ENCODE measurements at places on chromosomes 7 and 10.

DNA sequence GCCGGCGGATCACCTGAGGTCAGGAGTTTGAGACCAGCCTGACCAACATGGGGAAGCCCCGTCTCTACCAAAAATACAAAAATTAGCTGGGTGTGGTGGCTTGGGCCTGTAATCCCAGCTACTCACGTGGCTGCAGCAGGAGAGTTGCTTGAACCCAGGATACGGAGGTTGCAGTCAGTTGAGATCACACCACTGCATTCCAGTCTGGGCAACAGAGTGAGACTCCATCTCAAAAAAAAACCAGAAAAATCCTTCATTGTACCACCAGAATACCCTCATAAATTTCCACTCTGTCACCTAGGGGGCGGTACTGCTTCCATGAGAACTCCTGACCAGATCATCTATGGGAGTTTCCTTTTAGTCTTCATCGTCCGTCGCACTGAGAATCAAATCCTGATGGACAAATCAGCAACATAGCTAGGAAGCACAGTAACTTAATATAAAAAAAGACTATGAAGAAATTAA lies 225.8 kb upstream of the KLF14 start:
- DNase-seq = peak; percentile 53

GRCh38 chr10:44206127-44206818 lies 178.6 kb downstream of the CXCL12 start:
- DNase-seq = no peak

DNA sequence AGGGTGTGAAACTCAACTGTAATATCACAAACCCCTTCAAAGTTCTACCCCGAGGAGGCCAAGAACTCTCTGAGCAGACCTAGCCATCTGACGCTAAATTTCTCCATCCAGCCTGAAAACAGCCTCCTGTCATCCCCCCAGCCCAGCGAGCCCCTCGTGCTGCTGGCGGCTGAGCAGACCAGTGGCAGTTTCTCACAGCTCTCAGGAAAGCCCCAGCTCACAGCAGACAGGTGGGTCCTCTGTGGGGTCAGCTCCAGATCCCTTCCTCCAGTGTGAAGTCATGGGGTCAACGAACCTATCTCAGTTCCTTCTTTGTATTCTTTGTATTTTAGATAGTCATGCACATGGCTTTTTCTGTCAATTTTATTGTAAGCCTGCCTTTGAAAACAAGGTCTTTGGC lies 7.8 kb downstream of the GARIN1A start:
- no peak for DNase-seq

DNA sequence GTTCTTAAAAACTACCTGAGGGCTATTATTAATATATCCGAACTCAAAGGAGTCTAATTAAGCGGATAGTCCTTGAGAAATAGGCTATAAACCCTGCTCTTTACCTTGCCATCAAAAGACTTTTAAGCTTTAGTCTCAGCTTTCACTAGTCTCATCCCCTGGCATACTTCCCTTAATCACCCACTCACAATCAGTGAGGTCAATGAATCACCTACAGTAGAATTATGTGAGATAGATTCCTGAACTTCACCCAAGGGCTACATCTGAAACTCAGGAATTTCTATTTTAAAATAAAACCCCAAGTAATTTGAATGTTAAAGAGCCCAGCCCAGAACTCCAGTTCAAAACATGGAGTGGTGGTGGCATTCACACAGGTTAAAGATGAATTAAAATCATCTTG lies 108.7 kb downstream of the ETV1 start:
- DNase-seq = no peak

DNA sequence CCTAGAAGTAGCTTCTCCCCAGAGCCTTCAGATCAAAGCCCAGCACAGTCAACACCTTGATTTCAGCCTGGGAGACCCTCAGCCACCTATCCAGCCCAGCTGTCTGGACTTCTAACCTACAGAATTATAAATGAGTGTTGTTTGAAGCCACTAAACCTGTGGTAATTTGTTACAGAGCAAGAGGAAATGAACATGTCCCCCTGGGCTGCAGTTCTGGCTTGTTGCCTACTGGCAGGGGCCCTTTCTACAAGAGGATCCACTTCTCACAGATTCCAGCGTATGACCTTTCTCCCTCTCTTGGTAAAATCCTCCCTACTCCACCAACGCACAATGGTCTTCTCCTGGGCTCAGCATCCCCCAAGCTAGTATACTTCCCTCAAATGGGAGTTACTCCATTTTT lies 46.4 kb upstream of the ECHDC3 start:
- DNase-seq = no peak

DNA sequence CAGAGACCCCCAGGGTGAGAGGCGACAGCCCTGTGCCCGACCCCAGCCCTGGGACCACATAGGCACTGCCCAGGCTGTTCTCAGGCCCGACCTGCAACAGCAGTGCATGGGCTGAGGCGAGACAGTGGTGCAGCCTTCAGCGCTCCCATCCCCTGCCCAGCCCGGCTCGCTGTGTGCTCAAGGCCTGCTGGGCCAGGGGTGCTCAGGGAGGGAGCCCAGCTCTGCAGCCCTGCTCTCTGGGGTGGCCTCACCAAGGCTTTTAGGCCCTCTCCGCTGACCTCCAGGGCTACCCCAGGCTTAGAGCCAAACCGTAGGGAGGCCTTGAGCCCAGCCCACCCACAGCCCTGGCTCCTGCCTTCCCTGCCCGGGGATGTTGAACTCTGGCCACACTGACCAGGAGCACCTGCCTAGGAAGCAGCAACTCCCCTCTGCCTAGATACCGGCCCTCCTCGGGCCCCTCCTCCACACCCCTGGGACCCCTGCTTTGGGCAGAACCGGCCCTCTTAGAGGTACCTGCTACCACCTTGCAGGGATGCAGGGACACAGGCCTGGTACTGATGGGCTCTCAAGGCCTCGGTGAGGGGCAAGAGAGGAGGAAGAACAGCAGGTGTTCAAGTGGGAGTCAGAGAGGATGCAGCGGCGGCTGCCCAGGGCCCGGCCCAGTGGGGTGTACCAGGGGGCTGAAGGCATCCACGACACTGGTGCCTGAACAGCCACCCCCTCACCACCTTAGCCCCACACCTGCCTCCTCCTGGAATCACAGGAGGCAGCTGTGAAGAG lies 231.5 kb downstream of the ELFN1 start:
- no peak for DNase-seq

DNA sequence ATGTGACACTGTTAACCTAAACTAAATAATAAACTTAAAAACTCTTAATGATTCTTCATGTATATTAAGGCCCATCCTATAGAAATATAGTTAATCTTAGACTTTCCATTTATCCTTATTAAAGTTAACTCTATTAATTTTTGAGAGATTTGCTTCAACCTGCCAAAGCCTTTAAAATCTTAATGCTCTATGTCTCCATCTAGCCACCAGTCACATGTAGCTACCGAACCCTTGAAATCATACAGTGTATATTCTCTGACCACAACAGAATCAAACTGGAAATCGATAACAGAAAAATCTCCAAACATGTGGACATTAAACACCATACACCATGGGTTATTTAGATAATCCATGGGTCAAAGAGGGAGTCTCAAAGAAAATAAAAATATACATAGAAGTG lies 51.9 kb downstream of the ASZ1 start:
- no peak for DNase-seq

DNA sequence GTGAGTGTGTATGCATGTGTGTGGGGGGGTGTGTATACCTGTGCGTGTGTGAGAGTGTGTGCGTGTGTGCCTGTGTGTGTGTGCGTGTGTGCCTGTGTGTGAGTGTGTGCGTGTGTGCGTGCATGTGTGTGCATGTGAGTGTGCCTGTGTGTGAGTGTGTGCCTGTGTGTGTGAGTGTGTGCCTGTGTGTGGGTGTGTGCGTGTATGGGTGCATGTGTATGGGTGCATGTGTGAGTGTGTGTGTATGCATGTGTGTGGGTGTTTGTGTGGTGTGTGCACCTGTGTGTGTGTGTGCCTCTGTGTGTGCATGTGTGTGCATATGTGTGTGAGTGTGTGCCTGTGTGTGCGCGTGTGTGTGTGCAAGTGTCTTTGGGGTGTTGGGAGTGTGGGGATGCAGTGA lies 6.4 kb downstream of the ANTXRL start:
- no peak for DNase-seq

DNA sequence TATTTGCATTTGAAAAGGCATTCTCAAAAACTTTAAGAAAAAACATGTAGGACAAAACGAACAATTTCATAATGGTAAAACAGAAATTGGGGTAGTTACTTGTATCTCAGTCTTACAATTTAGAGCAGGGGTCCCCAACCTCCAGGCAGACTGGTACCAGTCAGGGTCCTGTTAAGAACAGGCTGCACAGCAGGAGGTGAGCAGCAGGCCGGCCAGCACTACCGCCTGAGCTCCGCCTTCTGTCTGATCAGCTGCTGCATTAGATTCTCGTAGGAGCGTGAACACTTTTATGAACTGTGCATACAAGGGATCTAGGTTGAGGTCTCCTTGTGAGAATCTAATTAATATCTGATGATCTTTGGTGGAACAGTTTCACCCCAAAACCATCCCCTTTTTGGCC lies 77.3 kb downstream of the SEMA3A start:
- no peak for DNase-seq

- DNase-seq = no peak
These were observed 97.3 kb downstream of the BTRC start for GRCh38 chr10:101451261-101451660.

DNA sequence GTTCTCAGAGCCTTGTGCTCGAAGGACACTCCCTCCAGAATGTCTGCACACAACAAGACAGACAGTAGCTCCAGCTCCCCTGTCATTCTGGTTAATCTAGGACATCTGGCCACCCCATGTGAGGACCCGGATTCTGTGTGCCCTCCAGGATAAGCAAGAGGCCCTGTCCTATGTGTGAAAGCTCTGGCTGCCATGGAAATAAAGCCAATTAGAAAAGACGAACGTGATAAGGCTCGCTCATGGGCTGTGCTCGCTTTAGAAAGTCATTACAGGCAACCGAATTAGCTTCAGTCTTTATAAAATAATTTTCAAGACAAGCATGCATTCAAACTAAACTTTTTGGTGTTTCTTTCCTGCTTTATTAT lies 263.4 kb downstream of the INHBA start:
- no peak for DNase-seq

- no peak for DNase-seq
These were observed 170.5 kb downstream of the CCDC7 start for GRCh38 chr10:32616438-32616837.

- DNase-seq = no peak
These were observed 86.3 kb upstream of the NPS start for GRCh38 chr10:127462643-127463295.

- no peak for DNase-seq
These were observed 43.2 kb downstream of the KAT6B start for GRCh38 chr10:74869635-74870034.

- no peak for DNase-seq
These were observed 106.1 kb downstream of the POU6F2 start for GRCh38 chr7:39083781-39084180.

- DNase-seq = no peak
These were observed 41.7 kb upstream of the RBM33 start for GRCh38 chr7:155602750-155603149.

DNA sequence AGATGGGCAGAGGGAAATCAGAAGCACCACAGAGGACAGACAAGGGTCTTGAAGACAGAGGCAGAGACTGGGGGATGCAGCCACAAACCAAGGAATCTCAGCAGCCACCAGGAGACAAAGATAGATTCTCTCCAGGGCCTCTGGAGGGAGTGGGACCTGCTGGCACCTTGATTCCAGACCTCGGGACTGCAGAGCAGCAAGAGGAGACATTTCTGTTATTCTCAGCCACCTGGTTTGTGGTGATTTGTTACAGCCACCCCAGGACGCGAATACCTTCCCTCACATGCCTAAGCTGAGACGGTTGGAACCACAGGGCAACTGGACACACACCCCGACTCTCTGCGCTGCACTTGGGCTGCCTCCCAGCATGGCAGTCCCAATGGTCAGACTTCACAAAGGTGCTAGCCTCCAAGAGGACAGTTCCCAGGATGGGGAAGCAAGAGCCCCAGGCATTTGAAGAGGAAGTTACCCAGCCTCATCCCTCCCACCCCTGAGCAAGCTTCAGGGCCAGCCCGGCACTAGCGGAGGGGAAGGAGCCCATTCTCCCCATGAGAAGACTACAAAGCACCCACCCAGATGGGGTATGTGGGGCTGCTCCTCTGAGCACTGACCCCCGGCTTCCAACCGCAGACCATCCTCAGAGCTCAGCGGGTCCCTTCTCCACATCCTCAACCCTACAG lies 104.6 kb upstream of the INSIG1 start:
- no peak for DNase-seq

DNA sequence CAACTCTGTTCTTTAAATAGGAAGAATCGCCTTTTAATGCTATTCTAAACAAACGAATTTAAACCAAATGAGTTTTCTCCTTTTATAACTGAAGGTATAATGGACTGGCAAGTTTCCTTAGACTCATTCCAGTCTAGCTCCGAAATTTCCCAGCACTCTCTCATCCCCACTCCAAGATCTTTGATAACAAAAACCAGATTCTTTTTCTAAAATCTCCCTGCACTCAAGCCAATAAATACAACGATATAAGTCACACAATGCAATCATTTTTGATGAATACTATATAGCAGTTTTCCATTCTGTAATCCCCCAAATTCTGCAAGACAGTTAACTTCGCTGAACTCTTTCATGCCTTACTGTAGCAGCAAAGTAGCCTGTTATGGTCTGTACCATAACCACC lies 1.9 kb downstream of the OGA start:
- no peak for DNase-seq

GRCh38 chr10:125691160-125691981 lies 8.4 kb upstream of the TEX36 start:
- DNase-seq = no peak

DNA sequence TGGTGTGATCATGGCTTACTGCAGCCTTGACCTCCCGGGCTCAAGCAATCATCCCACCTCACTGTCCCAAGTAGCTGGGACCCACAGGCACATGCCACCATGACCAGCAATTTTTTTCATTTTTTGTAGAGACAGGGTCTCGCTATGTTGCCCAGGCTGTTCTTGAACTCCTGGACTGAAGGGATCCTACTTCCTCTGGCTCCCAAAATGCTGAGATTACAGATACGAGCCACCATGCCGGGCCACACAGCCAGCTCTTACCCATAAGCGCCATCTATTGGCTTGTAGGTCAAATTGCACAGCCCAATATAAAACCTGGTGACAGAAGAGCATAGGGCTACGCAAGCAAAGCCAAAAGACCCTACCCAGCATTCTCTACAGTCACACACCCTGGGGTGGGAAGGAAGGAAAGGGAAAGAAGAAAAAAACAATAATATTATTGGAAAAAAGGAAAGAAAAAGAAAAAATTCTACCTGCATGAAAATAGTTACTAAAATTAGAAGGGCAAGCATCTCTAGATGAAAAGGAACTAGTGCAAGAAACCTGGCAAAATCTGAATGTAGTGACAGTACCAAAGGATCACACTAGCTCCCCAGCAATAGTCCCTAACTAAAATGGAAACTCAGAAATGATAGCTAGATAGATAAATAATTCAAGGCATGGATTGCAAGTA lies 29.4 kb upstream of the AMPH start:
- peak; percentile 33 for DNase-seq

- DNase-seq = no peak
These were observed 50.5 kb upstream of the COBL start for GRCh38 chr7:51366930-51367613.

- no peak for DNase-seq
These were observed 20.7 kb upstream of the ABLIM1 start for GRCh38 chr10:114678820-114679219.

GRCh38 chr10:35184527-35185171 lies 58.0 kb downstream of the CREM start:
- DNase-seq = no peak

GRCh38 chr7:40470091-40470592 lies 335.3 kb downstream of the SUGCT start:
- DNase-seq = no peak

Data from CD4-positive, alpha-beta memory T cell (primary cell).